ENCODE measurements at places on chromosomes 13 and 19. TPM values are rescaled to one million over a fixed set of nuclear protein-coding genes. Genes with fewer than 3 reads are reported as not detected.

The CBARP gene
- 0.44 TPM for total RNA-seq

DNA sequence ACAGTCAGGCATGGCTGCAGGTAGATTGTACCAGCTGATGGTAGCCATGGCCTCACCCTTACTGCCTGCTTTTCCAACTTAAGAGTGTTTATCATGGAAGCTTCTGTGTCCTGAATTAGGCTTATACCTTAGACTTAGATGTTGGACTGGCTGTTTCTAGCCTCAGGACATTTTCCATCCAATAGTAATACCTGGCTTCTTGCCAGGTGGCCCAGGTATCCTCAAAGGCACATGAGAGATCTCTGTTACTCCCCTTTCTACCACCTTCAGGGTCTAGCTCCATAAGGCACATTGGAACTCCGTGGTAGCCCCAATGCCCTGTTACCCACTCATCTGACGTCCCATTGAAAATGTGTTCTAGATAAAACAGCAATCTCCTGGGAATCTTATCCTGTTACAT, 407.5 kb downstream of the SPRY2 start:
- no peak for DNase-seq

The B3GNT8 gene
- 0.55 TPM for total RNA-seq

- no peak for DNase-seq
Observed at GRCh38 chr13:35143123-35143522, 201.1 kb downstream of the NBEA start.

GRCh38 chr19:18274781-18275356, 617 bp upstream of the IQCN start:
- DNase-seq: peak; percentile 89
